ENCODE measurements at places on chromosomes 6 and 20.

- peak; percentile 76 for DNase-seq
Observed at GRCh38 chr20:14189794-14190402, 147.5 kb downstream of the FLRT3 start.

DNA sequence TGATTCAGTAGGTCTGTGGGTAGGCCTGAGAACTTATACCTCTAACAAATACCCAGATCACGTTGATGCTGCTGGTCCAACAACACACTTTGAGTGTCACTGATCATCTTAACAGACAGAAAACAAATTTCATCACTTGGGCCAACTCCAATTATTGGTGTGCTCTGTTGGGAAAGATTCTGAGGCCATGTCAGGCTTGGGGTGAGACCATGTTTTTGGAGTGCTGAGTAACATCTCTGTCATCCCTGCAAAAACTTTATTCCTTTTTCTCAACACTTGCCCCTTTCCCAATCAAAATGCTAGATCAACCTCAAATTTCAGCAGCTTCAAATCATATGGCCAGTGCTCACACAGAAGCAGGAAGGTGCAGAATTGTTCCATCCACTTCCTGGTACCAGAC lies 108.8 kb upstream of the TENT5A start:
- DNase-seq = no peak

GRCh38 chr6:157162766-157163433 lies 160.4 kb downstream of the TMEM242 start:
- no peak for DNase-seq

GRCh38 chr6:135358985-135359384 lies 138.6 kb downstream of the AHI1 start:
- peak; percentile 52 for DNase-seq

- no peak for DNase-seq
Observed at GRCh38 chr6:153484056-153484455, 353.0 kb upstream of the RGS17 start.

Measured in fibroblast of the aortic adventitia (primary cell).